Non-pigmented ciliary epithelial cell (primary cell): ENCODE measurements at places on chromosomes 6 and 20.

DNA sequence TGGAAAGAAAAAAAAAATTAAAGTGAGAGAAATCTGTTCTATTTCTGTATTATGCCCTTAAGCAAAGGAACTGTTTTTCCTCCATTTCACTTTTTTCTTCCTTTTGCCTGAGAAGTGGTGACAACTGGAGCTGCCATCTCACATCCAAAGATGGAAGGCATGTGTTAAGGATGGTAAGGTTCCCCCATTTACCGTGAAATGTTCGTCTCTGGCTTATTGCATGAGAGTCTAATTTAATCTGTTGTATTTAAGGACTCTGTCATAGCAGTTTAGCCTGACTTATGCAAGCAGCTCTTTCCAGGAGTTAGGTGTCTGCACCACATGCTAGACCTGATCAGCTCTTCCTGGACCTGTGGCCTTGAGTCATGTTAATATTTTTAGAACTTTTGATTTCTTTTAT, 389.5 kb upstream of the MAP3K7 start:
- no peak for DNase-seq

DNA sequence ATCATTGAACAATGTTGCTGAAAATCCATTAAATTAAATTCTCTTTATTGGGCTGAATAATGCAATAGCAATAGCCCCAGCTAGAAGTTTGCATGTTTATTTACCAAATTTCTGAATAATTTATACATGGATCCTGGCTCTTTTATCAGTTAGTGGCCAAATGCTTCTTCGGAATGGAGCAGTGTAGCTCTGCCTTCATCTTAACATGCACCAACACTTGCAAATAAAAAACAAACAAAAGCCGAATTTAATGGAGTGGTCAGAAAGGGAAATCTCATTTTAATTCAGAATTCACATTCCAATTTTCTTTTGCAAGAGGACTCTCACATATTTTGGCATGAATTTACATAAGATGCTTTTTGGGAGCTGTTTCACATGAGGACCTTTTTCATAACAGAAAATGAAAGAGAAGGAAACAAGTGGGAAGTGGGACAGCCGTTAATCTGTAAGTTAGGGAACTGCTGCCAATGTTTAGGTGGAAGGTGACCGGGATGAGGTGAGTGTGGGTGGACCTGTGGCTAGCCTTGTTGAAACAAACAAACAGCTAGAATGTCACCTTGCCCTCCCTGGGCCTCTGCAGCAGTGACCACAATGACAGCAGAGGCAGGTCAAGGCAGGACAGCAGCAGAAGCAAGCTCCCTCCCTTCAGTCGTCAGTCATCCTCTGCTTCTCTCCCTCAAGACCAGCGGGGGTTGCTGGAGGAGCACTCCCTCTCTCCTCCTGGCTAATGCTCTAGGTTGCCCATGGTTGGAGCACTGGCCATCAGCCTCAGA, 73.2 kb downstream of the INSM1 start:
- DNase-seq = no peak

DNA sequence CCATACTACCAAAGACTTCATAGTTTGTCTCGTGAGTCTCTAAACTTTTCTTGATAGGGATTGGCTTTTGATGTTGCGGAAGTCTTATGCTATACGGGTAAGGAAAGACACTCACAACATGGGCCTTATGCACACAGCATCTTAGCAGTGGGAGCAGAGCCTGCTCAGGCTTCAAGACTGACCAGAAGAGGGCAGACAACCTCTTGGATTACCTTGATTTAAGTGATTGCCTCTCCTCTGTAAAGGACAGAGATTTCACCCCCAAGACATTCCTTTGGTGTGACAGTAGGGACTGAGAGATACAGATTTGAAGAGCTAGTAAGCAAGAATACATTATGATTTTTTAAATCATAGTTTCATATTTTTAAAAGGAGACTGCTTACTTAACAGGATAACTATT, 71.0 kb upstream of the SAMD3 start:
- peak; percentile 56 for DNase-seq

DNA sequence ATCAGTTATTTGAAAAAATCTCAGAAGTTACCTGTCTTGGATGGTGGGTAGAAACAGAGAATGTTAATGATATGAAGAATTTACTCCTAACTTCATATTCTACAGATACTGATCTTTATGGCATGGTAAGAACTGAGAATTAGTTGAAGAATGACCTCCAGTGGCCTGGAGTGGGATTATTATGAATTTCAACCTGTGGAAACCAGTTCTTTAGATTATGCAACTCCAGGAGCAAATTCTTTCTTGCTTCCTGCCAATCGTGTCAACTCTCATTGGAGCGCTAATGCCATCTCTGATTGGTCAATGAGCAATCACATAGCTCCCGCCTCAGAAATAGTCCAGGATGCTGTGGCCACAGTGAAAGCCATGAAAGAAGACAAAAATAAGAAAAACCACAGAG, 40.6 kb downstream of the LYRM2 start:
- no peak for DNase-seq

- no peak for DNase-seq
These were observed 60.4 kb upstream of the CCN2 start for GRCh38 chr6:132011582-132011981.

DNA sequence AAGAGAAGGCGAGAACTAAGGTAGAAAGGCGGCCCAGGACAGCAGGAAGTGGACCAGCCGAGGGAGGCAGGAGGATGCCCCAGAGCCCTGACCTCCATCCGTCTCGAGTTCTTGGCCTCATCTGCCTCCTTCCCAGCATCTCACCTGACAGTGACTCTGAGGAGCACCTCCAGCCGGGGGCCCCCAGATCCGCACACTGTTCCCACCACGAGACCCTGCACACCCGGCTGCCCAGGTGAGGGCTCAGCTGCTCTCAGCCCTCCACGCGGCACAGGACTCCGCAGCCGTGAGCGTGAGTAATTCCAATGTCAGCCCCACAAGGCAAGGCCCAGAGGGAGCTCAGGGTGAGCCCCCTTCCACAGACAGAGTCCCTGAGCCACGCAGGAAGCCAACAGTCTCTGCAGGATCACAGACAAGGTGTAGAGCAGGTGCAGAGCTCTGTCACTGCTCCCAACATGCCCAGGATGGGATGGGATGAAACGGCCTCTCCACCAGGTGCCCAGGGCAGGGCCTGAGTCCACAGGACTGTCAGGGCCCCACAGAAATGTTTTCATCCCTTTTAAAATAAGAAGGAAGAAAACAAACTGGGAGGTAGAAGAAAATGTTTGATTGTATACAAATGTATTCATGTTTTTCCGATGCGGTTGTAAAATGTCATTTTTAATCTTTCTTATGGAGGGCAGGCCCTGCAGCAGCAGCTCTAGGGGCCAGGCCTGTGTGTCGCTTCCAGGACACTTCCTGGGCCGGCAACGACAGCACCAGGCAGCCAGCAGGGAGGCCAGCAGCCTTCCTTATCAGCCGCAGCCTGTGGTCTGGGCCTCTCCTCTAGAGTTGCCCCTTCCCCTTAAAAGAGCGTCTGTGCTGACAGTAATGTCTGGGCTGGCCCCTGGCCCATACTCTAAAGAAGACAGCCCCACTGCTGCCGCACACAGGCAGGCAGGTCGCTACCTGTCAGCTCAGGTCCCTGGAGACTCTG, 66.9 kb downstream of the DLL1 start:
- DNase-seq = no peak

DNA sequence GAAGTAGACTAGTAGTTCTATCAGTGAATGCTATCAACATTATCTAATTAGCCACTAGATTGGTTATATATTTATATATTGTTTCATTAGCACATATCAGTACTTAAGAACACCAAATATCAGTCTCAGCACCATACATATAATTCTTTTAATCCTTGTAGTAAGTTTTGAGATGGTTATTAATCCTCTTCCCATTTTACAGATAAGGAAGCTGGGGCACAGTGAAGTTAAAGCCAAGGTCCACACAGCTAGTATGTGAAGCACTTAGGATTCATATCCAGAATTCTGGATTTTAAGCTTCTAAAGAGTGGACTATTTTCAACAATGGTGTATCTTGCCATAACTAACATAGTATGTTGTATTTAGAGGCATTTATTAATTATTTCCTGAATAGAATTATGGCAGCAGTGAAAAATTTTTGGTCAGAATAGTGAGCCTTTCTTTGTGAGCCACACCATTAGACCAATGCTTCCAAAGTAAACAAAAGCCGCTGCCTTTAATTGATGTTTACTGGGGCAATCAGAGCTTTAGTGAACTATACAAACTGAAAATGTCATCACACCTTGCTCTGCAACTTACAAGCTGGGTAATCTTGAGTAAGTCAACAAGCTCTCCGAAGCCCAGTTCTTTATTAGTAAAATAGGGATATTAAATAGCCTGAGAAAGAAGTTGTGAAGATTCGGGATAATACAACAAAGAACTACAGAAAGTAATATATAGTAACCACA, 41.9 kb upstream of the HBS1L start:
- DNase-seq = no peak

GRCh38 chr6:126066053-126067048, 80.0 kb downstream of the TRMT11 start:
- no peak for DNase-seq

DNA sequence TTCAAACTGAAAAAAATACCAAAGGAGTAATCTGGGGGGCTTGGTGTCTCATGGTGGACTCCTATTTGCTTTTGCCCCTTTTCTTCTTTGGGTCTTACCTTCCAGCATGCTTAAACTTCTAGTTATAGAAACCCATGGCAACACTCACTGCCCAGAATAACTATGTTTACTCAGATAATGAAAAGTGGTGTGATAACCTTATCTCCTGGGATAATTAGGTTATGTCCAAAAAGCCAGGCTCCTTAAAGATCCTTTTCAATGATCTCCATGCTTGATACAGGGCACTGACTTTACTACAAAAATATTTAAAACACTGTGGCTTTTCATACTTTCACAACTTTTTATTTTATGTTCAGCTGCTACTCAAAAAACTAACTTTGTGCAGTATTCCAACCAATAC, 245.6 kb downstream of the PRKN start:
- no peak for DNase-seq

DNA sequence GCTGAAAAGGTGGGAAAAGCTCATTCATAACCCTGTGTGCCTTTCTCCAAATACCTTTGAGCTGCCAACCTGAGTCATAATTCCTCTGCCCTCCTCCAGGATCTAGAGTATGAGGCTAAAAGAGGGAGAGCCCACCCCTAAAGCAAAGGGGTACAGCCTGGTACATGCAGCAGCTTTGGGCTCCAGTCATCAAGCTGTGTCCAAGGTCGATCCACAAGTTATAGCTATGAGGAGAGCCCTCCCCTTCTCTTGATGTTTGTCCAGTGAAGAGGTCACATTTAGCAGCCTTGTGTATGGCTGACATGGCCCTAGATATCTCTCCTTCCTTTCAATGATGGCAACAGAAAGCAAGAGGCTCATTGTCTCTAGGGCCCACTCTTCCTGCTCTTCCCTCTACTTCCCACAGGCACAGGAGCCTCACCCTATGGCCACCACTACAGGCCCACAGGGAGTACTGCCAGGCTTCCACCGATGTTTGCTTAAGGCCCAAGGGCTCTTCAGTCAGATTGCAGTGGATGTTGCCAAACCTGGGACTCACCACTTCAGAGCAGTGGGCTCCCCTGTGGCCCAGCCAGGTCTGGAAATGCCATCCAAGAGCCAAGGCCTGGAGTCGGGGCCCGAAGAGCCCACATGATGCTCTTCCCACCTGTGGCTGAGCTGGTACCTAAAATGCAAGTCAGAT, 176.8 kb downstream of the CD83 start:
- DNase-seq = no peak

DNA sequence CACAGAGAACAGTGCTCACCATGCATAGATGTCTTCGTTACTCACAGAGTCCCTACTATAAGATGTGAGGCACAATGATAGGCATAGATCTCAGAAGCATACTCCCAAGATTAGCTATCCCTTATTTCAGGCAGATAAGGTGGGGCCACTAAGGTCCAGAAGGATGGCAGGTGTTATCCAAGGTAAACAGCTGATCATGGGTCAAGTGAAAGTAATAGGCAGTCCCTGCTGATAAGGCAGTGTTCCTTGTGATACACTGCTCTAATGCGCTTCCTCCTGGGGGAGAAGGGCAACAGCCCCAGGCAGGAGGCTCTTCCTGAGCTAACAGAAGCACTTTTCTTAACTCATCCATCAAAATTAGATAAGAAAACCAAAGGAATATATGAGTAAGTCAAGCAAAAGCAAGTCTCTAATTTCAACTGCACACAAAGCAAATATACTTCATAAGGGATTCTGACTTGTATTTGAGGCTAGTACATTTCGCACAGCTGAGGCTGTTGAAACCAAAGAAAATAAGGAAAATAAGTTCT, 42.2 kb downstream of the METTL24 start:
- DNase-seq = no peak

- no peak for DNase-seq
These were observed 88.9 kb downstream of the COL12A1 start for GRCh38 chr6:75116946-75117345.

DNA sequence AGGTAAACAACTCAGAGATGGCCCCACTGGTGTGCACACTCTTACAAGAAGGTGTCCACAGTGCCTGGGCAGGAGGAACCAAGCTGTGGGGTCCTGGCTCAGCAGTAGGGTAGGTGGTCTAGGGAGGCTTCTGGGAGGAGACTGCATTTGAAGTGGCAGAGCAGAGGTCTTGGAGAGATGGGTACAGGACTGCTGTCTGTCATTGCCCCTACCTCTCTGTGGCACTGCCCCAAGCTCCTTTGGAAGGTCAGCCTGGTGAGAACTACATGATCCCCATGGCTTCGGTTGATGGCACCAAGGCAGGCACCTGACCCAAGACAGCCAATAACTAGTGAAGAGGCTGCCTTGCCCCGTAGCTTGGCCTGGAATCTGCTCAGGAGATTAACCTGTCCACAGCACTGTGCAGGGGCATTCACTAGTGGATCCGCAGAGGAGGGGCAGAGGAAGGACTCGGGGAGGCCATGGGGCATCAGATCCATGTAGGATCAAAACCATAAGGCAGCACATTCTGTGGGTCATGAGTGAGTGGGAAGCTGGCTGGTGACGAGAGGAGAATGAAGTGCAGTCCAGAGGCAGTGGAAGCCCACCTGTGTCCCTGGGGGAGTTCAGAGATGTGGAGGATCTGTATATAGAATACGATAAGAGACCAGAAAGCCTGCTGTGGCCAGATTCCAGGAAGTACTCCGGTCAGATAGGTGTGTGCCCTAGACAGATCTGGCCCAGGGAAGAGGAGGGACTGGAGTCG, 162.0 kb downstream of the GRM4 start:
- DNase-seq = no peak

- DNase-seq = no peak
These were observed 38.6 kb upstream of the HSF2 start for GRCh38 chr6:122360809-122361208.

GRCh38 chr20:21505161-21505809, 8.6 kb downstream of the NKX2-2 start:
- no peak for DNase-seq

DNA sequence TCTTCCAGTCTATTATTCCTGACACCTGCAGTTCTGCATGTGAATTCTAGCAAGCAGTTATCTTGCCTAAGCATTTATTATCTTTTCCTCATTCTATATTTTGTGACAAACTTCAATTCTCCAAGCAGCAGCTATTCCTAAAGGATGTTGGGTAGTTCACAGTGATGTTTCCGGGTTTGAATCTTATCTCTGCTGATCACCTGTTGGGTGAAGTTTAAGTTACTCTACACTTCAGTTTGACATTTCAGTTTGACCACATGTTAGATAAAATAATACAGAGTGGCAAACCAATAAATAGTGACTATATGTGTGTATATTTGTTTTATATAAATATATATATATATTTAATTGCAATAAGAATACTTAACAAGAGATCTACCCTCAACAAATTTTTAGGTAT, 168.6 kb downstream of the ADGRG6 start:
- no peak for DNase-seq

GRCh38 chr20:45444050-45444449, 25.5 kb upstream of the WFDC2 start:
- DNase-seq = no peak
